ENCODE measurements at places on chromosomes 7 and 10.

GRCh38 chr7:32042900-32043299 is 27.3 kb downstream of the PDE1C start:
- DNase-seq, result no peak

DNA sequence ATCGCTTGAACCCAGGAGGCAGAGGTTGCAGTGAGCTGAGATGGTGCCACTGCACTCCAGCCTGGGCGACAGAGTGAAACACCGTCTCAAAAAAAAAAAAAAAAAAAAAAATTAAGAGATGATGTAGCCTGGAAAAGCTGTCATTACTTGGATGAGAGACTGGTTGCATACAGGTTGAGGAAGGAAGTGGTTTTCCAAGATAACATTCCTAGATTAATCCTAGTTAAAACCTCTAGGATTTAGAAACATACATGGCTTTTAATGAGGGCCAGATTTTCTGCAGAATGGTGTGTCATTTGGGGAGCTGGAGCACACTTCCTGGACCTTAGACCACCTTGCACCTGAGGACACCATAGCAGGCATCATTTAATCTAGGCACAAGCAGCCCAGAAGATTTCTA is 17.8 kb downstream of the VWA2 start:
- DNase-seq, result no peak

- DNase-seq, result no peak
Measured at GRCh38 chr7:92749327-92749755, 87.0 kb downstream of the CDK6 start.

DNA sequence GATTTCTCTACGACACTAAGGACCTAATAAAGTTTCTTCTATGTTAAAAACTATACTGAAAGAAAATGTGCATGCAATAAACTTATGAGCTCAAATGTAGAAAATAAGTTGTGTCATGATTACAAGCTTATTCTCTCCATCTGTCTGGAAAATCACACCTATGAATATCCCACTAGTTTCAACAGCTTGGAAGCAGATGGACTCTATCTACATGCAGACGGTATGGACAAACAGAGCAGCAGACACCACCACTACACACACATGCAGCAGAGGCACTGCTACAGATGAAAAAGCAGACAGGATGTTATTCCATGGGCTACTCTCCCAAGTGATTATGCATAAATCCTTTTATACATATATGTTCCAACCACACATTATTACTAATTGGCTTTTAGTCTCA is 123.4 kb upstream of the TARP start:
- no peak for DNase-seq

- peak; percentile 46 for DNase-seq
Measured at GRCh38 chr7:74482629-74483401, 29.1 kb downstream of the GTF2IRD1 start.

GRCh38 chr7:107212725-107213124 is 43.9 kb downstream of the HBP1 start:
- DNase-seq, result no peak

- no peak for DNase-seq
Measured at GRCh38 chr7:47514367-47514766, 67.5 kb downstream of the TNS3 start.

DNA sequence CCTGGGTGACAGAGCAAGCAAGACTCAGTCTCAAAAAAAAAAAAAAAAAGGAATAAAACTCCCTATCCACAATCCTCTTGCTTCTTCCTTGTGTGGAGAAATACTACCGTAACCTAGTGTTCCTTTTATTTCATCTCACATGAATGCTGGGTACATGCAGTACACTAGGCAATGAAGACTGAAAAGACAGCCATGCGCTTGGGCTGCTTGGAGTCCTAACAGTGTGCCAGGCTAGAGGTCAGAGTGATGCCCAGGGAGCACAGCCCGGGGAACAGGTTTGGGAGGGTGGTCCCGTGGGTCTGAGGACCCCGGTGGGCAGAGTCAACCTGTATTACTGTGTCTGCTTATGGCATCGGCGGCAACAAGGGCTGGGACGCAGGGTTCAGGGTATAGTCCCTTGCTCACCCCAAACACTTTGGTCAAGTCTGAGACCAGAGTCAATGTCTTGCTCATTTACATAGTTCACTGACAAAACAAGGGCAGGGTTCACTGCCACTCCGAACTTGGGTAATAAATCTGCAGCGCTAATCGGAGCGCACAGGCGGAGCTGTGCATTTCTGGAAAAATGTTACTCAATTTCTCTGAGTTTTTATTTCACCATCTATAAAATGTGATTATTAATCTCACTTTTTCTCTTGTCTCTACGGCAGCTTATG is 118.0 kb downstream of the CLEC2L start:
- DNase-seq, result no peak

DNA sequence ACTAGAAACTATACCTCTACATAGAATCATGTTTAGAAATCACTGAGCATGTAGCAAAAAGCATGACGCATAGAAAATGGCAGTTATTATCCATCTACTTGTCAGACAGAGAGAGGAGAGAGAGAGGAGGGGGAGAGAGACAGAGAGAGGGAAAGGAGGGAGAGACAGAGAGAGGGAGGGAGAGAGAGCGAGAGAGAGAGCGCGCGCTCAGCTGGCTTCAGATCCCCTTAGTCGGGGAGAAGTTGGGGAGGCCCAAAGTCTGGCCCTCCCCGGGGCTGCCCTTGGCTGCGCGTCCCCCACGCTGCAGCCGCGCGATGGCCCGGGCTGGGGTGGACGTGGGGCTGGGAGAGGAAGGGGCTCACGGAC is 37.0 kb downstream of the CNPY1 start:
- no peak for DNase-seq

- DNase-seq, result peak; percentile 33
Measured at GRCh38 chr7:137135654-137136350, 207.7 kb downstream of the PTN start.

DNA sequence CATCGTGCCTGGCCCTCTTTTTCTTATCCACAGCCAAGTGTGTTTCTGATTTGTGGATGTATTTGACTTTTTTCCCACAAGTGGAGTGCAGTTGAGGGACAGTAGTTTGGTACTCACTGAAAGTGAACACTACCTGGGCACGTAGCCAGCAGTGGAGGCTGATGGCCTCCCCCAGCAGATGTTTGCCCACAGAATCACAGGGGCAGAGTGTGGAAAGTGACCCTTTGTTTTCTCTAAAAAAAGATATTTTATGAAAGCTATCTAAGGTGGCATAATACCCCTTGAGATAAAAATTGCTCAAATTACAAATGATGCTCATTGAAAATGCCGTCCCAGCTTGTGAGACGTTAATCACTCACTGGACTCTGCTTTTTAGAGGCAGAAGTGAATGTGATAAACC is 29.1 kb downstream of the WDR37 start:
- no peak for DNase-seq

DNA sequence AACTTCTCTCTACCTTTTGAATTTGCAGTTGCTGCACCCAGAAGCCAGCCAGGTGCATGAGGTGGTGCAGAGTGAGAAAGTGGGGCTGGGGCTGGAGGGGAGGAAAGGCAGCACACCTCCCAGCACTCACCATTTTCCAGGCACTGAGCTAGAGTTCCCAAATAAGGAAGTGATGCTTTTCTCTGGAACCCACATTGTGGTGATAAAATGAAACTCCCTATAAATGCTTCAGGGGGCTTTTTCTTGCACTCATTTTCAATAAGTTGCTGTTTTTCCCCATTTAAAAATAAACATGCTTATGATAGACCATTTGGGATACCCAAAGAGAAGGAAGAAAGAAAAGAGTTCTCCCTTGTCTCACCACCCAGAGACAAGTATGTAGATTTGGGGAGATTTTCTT is 42.8 kb upstream of the TNS3 start:
- DNase-seq, result no peak

- DNase-seq, result peak; percentile 79
Measured at GRCh38 chr7:92158660-92159575, 20.0 kb downstream of the LRRD1 start.

GRCh38 chr7:65946904-65947303 is 35.1 kb downstream of the GUSB start:
- DNase-seq, result peak; percentile 34

DNA sequence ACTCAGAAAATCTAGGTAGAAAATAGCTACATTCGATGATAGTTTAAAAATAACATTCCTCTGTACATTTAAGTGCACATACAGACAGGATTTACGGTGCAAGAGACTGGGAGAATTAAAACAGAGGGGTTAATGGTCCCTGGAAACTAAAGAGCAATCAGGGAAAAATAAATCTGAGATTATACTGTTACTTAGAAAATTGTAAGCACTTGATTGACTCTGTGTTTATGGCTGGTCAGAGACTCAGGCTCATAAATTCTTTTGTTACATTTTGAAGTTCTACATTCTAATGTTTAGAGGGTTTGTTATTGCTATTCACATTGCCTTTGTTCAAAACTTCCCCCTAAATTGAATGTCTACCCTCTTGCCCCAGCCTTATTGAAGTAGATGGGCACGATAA is 54.4 kb downstream of the CDCA7L start:
- DNase-seq, result no peak

DNA sequence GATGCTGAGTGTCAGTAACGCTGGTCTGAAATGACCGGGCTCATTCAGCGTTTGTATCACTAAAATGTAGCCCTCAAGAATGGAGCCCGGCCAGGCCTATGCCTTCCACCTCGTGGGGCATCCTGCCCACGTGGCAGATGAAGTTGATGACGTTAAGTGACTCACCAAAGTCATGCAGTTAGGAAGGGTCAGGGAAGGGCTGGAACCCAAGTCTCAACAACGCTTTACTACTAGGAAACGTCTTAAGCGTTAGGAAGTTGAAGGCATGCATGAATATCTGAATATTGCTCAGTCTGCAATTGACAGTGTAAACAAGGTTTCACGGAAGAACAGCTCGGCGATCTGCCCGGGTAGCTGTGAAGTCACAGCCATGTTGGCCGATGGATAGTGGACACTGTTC is 14.0 kb upstream of the UBE3C start:
- no peak for DNase-seq

GRCh38 chr7:50628434-50629084 is 63.4 kb upstream of the DDC start:
- no peak for DNase-seq

GRCh38 chr7:114358911-114359310 is 55.7 kb upstream of the FOXP2 start:
- no peak for DNase-seq

DNA sequence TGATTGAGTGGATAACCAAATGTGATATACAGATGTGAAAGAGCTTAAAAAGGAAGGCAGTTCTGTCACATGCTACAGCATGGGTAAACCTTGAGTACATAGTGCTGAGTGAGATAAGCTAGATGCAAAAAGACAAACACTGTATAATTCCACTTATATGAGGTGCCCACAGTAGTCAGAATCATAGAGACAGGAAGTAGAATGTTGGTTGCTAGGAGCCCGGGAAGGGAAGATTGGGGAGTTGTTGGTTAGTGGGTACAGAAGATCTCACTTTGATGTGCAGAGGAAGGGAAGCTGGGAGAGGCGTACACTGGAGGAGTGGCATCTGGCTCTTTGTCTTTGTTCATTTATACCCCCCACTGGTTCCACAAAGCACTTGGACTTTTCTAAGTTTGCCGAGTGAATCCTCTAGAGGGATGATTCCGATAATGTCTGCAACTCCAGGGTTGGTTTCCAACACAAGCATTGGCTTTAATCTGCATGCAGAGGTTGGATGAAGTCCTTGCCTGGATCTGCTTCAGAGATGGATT is 39.5 kb downstream of the TSPAN14 start:
- peak; percentile 41 for DNase-seq

DNA sequence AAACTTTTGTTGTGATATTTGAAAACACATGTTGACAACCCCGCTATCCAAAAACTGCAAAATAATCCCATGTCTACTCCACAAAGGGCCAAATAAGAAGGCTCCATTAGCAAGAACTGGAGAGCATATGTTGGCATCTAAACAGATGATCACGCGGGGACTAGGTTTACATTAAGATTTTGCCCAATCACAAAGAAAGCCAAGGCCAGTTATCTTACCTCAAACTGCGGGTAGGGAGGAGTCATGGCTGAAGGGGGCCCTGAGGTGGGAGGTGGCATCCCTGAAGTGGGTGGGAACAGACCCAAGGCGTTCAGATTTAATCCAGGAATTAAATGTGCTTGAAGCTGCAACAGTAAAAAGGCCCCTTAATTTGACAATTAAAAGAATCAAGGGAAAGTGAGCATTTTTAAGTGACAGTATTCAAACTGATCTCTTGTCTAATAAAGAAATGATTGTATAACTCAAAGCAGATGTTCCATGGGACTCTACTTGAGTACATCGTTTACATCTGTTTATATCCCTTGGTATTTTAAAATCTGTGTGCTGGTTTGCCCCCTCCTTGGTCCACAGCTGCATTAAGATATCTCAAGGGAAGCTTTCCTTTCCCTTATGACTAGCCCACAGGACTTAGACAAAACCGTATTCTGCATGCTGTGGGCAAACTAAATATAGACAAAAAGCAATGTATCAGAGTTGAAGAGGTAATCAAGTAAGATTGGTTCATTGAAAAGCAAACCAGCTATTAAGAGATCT is 42.9 kb downstream of the MALSU1 start:
- DNase-seq, result no peak

DNA sequence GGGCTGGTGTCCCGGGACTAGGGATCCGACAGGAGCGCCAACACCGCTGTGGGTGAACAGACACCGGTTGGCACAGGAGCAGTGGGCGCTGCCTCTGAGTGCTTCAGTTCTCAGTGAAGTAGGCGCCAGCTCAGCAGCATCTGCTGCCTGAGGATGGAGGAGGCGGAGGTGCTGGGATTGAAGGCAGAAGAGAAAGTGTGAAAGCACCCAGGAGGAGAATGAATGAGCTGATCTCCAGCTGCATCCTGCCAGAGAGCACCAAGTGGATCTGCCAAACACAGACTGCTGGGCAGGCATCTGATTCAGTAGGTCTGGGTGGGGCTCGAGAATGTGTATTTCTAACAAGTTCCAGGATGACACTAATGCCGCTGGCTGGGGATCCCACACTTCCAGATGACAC is 74.5 kb downstream of the LANCL2 start:
- peak; percentile 24 for DNase-seq

DNA sequence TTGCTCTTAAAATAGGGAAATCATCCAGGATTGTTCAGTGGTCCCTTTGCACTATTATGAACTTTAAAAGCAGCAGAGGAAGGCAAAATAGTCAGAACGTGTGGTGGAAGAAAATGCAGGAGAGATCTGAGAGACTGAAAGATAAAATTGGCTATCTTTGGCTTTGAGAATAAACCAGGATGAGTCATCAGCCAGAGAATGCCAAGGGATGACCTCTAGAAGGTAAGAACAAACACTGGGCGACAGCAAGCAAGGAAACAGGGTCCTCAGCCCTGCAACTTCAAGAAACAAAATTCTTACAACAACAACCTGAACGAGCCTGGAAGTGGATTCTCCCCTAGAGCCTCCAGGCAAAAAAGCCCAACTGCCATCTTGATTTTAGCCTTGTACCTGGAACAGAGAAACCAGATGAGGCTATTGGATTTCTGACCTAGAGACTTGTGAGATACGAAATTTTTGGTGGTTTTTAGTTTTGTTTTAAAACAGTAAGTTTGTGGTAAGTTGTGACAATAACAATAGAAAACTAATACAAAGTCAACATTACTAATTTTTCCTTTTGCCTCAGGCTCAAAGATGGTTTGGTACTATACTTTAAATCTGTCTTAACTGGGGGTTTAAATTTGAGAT is 130.2 kb upstream of the CNTNAP2 start:
- DNase-seq, result no peak

GRCh38 chr7:14144538-14144937 is 155.1 kb upstream of the ETV1 start:
- DNase-seq, result no peak

Data from GM04504 (cell line).